ENCODE measurements at places on chromosomes 1 and 21.

- no peak for DNase-seq
Measured at GRCh38 chr1:210596641-210597040, 267.9 kb downstream of the HHAT start.

DNA sequence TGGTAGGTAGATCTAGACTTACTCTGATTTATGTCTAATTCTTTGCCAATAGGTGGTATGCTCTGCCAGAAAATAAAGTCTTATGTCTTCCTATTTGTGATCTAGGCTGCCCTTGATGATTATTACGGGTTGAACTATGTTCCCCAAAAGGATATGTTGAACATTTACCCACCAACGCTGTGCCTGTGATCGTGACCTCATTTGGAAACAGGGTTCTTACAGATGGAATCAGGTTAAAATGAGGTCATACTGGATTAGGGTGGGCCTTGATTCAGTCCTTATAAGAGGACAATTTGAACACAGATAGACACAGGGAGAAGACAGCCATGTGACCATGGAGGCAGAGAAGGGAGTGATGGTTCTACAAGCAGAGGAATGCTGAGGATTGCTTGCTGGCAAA, 95.1 kb upstream of the BCAR3 start:
- DNase-seq: no peak

DNA sequence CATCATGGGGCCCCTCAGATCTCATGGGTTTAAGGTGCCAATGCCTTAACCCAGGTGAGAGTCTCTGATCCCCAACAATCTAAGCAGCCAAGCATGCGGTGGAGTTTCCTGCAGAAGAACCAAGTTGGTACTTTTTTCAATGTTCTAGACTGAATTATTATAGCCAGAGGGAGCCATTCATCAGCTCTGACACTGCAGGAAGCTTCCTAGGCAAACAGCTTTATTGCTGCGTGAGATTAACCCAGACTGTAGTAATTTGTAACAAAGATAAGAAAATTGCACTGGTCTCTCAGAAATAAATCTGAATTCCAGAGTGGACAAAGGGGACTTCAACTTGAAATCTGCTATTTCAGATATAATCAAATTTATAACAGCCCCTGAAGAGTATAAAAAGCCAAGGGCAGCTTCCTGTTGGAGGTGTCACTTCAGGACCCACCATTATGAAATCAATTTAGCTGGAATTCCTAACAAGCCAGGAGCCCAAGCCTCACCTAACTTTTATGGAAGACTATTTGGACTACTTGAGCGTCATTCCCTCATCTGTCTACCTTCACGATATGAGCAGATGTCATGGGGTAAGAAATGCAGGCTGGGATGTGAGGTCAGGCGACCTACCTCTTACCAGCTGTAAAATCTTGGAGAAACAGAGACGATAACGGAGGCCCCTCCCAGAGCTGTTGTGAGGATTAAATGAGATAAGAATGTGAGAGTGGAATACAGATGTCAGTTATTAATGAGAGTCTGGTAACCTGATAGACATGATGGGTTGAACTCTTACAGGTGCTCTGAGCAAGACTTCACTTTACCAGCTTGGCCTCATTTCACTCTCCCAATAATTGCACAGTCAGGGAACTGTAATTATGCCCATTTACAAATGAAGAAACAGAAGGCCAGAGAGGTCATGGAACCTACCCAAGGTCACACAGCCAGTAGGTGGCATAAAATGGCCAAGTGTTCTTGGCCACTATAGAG, 135.1 kb downstream of the RRAGC start:
- no peak for DNase-seq

DNA sequence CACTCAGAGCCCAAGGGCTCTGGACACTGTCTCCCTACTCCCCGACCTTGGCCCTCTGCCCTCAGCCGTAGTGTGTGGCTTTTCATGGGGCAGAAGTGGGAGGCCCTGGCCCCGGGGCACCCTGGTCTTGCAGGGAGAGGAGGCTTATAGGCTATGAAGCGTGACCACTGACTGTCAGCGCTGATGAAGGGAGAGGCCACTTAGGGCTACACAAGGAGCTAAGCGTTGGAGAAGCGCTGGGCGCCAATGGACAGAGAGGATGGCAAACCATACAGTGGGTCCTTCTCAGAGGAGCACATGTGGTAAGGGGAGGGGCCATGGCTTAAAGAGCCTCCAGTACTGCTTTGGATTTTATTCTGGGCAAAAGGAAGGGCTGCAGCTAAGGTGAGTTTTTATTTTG, 7.9 kb downstream of the CRABP2 start:
- DNase-seq: no peak

DNA sequence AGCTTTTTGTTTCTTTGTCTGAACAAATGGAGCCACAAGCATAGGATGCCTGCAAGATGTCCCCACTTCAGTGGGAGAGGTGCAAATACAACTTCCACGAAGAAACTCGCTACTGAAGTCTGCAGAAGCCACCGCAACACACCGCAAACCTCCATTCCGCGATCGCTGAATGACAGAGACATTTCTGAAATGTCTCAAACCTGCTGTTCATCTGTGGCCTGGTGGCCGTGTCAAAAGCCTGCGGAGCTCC, 1.0 kb downstream of the TP53BP2 start:
- DNase-seq: peak; percentile 84
